ENCODE measurements at places on chromosomes 6 and 20. TPM values are rescaled to one million over a fixed set of nuclear protein-coding genes. Genes with fewer than 3 reads are reported as not detected.
A peak's percentile ranks its signal among the peaks of the same experiment; 100 is the strongest.

DNA sequence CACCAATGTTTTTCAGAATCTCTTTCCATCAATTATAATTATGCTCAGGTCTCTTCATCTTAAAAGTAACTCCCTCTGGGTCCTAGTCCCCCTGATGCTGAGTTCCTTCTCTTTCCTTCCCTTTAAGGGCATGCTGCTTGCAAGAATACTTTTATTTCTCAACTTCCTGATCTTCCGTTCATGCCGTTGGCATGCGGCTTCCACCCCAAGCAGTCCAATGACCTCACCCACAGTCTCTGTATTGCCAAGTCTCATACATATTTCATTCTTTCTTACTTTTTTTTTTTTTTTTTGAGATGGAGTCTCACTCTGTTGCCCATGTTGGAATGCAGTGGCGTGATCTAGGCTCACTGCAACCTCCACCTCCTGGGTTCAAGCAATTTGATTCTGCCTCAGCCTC is 83.5 kb downstream of the NDUFAF5 start:
- H3K4me3 ChIP-seq, result no peak overlapping the region
- no peak for DNase-seq
- no peaks in the 10 kb centered on the region for H3K4me1 ChIP-seq
- H3K36me3 ChIP-seq, result no peaks in the 10 kb centered on the region
- H3K27me3 ChIP-seq, result peaks cover 3% of the 10 kb centered on the region

The IL17A gene
- not detected for total RNA-seq

GRCh38 chr6:159760602-159761057 is 1.2 kb upstream of the ACAT2 start:
- peaks cover 25% of the 10 kb centered on the region for H3K36me3 ChIP-seq
- H3K27me3 ChIP-seq, result no peaks in the 10 kb centered on the region
- peak; percentile 24 for DNase-seq
- peak overlapping the region; percentile 97 for H3K27ac ChIP-seq
- peaks cover 65% of the 10 kb centered on the region for H3K4me1 ChIP-seq

GRCh38 chr6:20415712-20416454 is 14.2 kb downstream of the E2F3 start:
- no peak overlapping the region for H3K27ac ChIP-seq
- H3K4me1 ChIP-seq, result peaks cover 26% of the 10 kb centered on the region
- H3K36me3 ChIP-seq, result peaks cover 4% of the 10 kb centered on the region
- no peaks in the 10 kb centered on the region for H3K27me3 ChIP-seq

The ADAM33 gene
- not detected for total RNA-seq
